CD4-positive, alpha-beta T cell treated with Interleukin-12 subunit alpha and Interleukin-12 subunit beta, for 1 hour (primary cell): ENCODE measurements at places on chromosomes 7 and 10.
A peak's percentile ranks its signal among the peaks of the same experiment; 100 is the strongest.

DNA sequence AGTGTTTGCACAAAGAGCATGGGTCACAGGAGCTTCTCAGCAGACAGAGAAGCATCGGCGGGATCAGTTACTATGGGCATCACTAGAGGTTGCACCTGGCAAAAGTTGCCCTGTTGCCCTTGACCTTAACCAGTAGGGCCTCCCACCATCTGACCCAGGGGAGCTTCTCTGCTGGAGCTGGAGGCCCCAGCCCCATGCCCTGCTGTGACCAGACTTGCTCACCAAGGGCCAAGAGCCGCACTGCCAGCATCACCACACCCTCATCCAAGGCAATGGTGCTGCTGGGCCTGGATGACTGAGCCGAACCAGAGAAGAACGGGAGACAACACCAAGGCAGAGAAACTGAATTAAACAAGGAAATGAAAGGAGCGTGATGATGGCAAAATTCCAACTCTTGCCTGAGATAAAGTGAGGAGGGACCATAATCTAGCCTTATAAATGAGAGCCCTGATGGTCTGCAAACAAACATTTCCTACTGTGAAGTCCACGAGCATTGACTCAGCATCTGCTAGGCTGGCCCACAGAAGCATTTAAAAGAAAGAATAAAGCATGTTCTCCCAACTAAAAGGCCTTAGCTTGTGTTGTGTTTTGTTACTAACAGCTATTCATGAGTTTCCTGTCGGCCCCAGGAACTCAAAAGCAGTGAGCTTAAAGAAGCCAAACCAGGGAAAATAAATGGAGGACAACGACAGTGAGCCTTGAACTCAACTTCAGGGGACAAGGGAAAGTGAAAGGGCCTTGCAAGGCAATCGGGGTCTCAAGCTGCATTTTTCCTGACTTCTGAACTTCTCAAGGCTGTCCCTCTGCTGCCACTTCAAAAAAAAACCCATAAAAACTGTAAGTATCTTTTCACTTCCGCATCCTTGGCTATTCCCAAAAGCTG is 60.4 kb downstream of the AFAP1L2 start:
- DNase-seq: no peak

- DNase-seq: peak; percentile 12
Measured at GRCh38 chr7:16563281-16564022, 36.8 kb downstream of the LRRC72 start.

- no peak for DNase-seq
Measured at GRCh38 chr7:13560441-13560840, 429.0 kb downstream of the ETV1 start.

GRCh38 chr7:46565253-46566096 is 644.4 kb upstream of the IGFBP3 start:
- no peak for DNase-seq

GRCh38 chr7:40700653-40701421 is 566.0 kb downstream of the SUGCT start:
- DNase-seq: no peak

DNA sequence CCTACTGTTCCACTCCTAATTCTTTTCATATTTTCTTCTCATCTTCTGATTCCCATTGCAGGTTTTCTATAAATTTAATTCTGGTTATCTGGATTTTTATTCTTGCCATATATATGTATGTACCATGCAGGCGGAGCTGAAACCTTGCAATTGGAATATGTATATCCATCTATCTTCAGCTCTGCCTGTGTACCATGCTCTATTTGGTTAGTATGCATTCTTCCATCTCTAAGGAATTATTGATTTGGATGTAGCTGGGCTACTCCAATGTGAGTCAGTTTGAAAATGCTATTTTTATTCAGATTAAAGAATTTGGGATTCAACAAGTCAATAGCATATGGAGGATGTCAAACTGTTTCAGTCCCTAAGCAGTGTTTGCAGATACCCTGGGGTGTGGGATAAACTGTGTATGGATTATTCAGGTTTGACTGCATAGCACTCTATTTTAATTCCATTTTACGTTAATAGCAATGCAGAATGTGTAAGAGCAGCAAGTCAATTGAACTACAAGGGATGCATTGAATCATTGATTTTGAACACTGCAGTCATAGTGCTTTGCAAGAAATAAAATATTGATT is 528.1 kb upstream of the FZD8 start:
- no peak for DNase-seq

DNA sequence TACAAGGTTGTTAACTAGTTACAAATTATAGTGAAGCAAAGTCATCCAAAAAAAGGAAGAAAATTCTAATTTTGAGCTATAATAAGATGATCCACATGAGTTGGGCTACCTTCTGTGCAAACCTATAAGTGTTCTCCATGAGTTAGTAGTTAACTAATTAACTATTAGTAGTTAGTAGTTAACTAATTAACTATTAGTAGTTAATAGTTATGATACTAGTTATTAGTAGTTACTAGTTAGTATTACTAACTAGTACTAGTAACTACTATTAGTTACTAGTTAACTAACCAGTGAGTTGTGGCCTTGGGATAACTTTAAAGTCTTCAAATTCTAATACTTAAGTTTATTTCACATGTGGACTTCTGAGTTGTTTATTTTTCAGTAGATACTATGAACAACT is 453.4 kb upstream of the GRM3 start:
- no peak for DNase-seq

- no peak for DNase-seq
Measured at GRCh38 chr10:113846036-113846435, 7.8 kb downstream of the DCLRE1A start.
